ENCODE measurements at places on chromosomes 6 and 20.
A peak's percentile ranks its signal among the peaks of the same experiment; 100 is the strongest.

GRCh38 chr6:157557559-157557958 lies 176.6 kb downstream of the ZDHHC14 start:
- no peak for DNase-seq

DNA sequence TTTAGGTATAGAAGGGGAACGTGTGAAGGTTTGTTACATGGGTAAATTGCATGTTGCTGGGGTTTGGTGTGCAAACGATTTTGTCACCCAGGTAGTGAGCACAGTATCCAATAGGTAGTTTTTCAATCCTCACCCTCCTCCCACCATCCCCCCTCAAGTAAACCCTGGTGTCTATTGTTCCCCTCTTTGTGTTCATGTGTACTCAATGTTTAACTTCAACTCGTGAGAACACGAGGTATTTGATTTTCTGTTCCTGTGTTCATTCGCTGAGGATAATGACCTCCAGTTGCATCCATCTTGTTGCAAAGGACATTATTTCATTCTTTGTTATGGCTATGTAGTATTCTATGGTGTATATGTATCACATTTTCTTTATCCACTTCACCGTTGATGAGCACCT lies 11.6 kb upstream of the VNN1 start:
- DNase-seq: no peak

- DNase-seq: peak; percentile 8
These were observed 32.6 kb upstream of the APCDD1L start for GRCh38 chr20:58547623-58548475.

- no peak for DNase-seq
These were observed 3.5 kb downstream of the ANKRD60 start for GRCh38 chr20:58224974-58225373.

DNA sequence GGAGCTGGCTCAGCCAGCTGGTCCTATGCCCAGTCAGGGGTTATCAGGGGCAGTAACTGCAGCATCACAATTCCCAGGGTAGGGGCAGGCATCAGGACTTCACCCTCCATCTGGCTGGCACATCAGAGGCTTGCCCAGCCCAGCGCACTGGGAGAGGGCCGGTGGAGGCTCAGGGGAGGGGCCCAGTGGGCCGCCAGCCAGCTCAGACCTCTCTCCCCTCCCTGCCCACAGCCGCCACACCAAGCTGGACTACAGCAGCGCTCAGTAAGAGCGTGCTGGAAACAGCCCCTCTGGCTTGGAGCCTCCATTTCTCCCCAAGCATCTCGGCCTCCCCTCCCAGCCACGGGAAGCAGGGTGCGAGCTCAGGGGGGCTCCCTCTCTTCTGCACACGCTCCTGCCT lies 22.0 kb downstream of the ADA start:
- DNase-seq: no peak

DNA sequence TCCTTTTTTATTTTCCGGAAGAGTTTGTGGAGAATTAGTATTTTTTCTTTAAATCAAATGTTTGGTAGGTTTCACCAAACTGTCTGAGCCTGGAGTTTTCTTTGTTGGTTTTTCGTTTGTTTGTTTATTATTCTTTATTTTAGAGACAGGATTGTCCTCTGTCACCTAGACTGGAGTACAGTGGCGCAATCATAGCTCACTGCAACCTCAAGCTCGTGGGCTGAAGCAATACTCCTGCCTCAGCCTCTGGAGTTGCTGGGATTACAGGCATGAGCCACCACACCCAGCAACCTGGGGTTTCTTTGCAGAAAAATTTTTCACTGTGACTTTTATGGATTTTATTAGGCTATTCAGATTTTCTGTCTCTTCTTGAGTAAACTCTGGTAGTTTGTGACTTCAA lies 120.2 kb upstream of the LOC128125822 start:
- no peak for DNase-seq

DNA sequence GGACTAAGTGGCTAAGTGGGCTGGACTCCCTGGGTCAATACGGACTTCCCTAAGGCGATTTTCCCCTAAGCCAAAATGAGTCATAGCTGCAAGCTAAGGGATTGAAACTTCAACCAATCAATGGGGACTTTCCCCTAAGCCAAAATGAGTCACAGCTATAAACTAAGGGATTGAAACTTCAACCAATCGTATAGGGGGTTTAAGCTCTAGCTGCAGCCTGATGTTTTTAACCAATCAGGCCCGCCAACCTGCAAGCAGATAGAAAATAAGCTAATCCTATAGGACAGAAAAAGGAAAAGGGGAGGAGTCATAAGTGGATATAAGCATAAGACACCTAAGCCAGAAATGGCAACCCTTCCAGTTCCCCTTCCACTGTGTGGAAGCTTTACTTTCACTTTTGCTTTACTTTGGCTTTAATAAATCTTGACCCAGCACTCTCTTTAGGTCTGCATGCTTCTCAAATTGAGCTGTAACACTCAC lies 655.0 kb upstream of the HS3ST5 start:
- no peak for DNase-seq

- no peak for DNase-seq
These were observed 22.9 kb downstream of the ARHGAP18 start for GRCh38 chr6:129686941-129687627.

DNA sequence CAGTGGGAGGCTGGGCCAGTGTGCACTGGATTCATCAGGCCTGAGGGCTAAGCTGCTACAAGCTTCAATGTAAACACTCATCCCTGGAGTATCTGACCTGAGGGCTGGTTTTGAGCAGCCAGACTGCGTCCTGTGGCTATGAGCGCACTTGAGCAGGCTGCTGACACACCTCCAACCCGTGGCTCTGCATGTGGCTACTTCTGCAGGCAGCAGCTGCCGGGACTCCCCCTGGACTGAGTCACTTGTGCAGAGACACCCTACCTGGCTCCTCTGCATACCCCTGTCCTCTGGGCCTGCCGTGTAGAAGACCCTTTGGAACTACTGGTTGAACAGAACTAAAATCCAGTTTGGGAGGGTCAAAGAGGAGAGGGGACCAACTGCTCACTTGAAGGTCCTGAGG lies 172.0 kb downstream of the SCP2D1 start:
- DNase-seq: no peak

DNA sequence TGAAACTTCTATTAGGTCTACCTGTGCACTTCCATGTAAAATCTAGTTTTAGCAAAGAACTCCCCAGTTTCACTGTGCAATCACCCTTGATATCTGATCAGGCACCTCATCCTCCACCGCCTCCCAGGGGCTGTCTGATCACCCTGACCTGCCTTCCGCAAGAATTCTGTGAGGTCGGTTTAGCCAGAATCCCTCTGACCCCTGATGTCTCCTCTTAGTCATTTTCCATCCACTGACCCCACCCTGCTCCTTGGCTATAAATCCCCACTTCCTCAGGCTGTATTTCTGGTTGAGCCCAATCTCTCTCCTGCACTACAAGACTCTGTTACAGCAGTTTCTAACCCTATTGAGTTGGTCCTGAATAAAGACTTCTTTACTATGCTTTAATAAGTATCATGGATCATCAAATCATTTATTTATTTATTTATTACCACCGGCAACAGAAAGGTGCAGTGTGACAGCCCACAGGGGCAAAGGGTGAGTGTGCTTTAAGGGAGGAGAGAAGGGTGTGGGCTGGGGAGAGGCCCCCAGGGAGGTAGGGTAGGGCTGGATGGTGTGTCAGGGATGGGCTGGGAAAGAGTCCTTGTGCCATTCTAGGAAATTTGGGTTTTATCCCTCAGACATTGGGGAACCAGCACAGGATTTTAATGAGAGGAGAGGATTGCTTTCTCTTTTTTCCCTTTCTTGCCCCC lies 11.2 kb upstream of the SERPINB6 start:
- DNase-seq: no peak

GRCh38 chr6:105136431-105137350 lies 43.1 kb downstream of the POPDC3 start:
- DNase-seq: peak; percentile 68

GRCh38 chr6:111625099-111625416 lies 19.4 kb upstream of the TRAF3IP2 start:
- no peak for DNase-seq

DNA sequence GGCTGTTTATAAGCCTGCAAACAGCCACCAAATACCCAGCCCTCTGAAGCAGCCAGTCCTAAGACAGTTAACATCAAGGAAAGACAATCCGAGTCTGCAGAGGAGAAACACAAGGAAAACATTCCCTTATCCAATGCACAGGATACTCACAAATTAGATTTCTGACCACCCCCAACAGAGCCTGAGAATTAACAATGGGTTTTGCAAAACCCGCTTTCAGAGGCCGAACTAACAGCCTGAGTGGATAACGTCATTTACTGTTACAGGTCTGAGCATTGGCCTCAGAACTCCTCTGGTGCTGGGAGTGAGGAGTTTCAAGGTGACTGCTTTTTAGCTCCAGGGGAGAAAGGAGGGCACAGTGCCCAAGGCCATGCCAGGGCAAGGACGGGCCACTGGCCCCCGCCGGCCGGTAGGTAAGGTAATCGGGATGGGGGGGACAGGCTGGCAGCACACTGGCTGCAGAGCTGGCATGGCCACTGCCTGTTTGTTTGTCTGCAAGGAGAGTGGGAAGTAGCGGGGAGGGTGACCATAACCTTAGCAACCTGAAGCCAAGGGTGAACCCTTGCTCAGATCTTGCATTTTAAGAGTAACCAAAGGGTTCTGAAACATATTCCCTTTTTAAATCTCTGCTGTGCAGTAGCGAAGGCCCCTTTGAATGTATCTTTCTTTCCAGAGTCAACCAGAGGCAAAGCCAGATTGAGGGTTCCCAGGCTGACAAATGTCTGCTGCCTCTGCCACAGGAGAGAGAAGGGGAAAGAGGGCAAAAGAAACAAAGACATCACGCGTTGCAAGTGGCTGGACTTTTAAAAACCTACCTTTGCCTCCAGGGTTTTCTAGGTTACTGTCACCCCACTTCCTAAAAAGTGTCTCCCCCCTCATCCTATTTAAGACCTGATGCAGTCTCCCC lies 3.9 kb downstream of the ZMYND8 start:
- DNase-seq: no peak

- no peak for DNase-seq
These were observed 802.3 kb downstream of the MAFB start for GRCh38 chr20:39886650-39887190.

DNA sequence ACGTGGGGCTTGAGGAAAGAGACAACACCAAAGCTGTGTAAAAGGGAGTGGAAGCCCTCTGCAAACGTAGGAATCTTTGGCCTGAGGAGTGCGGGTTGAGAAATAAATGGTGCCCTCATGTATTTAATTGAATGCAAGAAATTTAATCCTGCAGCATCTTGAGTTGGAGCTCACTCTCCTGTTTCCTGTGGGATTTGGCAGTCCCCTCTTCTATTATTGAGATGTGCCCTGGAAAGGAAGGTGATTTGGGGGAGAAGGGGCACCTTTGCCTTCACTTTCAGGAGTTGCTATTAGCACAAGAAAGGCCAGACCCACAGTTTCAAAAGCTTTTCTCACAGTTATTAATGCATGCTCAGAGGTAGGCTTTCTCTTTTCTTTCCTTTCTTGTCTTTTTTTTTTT lies 201.4 kb upstream of the HDDC2 start:
- peak; percentile 28 for DNase-seq
